ENCODE measurements at places on chromosomes 2 and 18. TPM values are rescaled to one million over a fixed set of nuclear protein-coding genes. Genes with fewer than 3 reads are reported as not detected.

GRCh38 chr2:64627860-64628841 is 25.6 kb downstream of the SERTAD2 start:
- H3K27ac ChIP-seq = no peak overlapping the region
- H3K4me1 ChIP-seq = peaks cover 25% of the 10 kb centered on the region
- H3K36me3 ChIP-seq = no peaks in the 10 kb centered on the region
- no peak for DNase-seq

- H3K4me1 ChIP-seq = no peaks in the 10 kb centered on the region
- no peak overlapping the region for H3K4me3 ChIP-seq
- DNase-seq = no peak
- H3K27me3 ChIP-seq = no peaks in the 10 kb centered on the region
- H3K36me3 ChIP-seq = no peaks in the 10 kb centered on the region
These were observed 174.1 kb downstream of the CDH2 start for GRCh38 chr18:28002841-28003240.

DNA sequence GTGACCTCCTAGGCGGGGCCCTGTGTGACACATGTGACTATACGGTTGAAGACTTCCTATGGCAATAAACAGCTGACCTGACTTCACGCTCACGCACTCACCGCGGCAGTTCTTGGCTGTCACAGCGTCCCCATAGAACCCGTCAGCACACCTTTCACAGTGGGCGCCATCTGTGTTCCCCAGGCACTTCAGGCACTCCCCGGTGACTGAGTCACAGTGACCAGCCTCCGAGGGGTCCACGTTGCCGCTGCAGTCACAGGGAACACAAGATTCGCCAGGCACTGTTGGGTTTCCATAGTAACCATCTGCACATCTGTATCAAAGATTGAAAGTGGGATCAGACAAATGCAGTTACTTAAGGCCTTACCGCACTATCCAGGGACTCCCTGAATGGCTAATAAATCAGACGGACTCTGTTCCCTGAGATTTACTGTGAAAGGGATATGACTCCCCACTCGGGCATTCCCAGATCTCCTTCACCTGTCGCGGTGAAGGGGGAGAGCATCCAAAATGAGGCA is 94.5 kb downstream of the LAMA1 start:
- H3K27me3 ChIP-seq = no peaks in the 10 kb centered on the region
- no peak overlapping the region for H3K27ac ChIP-seq
- no peaks in the 10 kb centered on the region for H3K36me3 ChIP-seq
- no peak for DNase-seq

GRCh38 chr2:188601927-188602326 is 310.3 kb downstream of the GULP1 start:
- no peaks in the 10 kb centered on the region for H3K4me1 ChIP-seq
- no peak for DNase-seq
- no peak overlapping the region for H3K27ac ChIP-seq

GRCh38 chr18:30859036-30859435 is 183.5 kb downstream of the DSC3 start:
- H3K4me3 ChIP-seq = no peak overlapping the region
- H3K36me3 ChIP-seq = no peaks in the 10 kb centered on the region
- no peak overlapping the region for H3K27ac ChIP-seq
- no peaks in the 10 kb centered on the region for H3K27me3 ChIP-seq

DNA sequence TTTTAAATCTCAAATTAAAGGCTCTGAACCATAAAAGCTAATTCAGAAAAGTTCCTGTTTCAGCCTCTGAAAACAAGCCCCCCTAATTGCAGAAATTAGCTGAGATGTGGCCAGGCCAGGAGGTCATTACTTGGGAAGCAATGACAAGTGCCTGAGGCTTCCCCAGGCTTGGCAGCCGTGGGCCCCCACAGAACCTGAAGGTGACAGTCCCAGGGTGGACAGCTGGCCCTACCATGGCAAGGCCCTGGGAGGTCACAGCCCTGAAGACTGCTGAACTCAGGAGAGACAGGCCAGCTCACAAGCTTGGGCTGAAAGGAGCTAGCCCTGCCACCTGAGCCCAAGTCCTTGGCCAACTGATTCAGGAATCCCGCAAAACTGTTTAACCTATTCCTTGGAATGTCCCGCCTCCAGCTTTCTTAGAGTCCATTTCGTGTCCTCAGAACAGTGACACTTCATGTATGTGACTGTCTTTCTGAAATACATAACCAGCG is 54.3 kb upstream of the PKDCC start:
- no peaks in the 10 kb centered on the region for H3K27me3 ChIP-seq
- no peak for DNase-seq
- H3K4me1 ChIP-seq = no peaks in the 10 kb centered on the region

C2orf66 gene
- total RNA-seq = not detected

POTEJ gene
- total RNA-seq = not detected
